ENCODE measurements at places on chromosomes 2 and 18.

DNA sequence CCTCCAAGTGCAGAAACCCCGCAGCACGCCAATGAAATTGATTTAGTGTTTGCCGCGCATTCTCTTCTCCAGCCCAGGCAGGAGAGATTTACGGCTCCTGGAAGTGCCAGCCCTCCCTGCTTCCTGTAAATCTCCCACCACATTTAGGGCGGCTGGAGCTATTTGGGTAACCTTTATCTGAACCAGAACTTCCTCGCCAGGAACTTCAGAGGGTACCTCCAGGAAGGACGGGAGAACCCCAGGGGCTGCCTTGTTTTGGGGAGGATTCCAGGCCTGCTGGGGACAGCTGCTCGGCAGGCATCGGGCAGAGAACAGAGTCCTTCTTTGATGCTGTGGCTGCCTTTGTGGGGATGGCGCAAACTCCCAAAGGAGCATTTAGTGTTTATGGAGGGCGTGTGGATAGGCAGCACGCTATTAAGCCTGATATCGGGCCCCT is 122.0 kb upstream of the MYCN start:
- DNase-seq = peak; percentile 4

- DNase-seq = no peak
These were observed 289.4 kb downstream of the AFF3 start for GRCh38 chr2:99852956-99853355.

DNA sequence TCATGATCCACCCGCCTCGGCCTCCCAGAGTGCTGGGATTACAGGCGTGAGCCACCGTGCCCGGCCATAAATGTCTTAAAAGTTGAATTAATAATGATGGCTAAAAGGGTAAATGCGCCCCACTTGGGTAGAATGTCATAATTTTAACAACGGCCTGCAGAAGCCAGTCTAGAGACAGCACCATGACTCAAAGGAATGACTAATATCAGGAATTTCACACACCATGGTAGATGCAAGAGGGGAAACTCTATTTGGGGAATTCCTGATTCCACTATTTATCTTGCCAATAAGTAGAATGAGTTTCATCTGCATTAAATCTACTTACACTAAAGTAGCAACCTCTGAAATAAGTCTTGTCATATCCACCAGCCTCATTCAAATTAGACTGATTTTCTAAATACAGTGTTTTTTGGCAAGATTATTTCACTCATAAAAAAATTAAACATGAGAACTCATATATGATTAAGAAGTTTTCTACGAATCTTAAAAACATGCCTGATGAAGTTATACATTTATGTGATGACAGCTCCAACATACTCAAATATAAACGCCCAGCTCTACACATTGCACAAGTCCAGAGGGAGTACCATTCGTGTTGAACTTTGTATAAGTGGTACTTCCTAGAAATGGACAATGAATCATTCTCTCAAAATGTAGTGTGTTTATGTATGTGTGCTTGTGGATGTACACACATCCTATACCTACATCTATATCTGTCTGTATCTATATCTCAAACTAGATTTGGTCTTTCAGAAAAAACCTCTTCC is 309.7 kb downstream of the IRS1 start:
- DNase-seq = peak; percentile 95

GRCh38 chr2:79428745-79429144 is 84.1 kb upstream of the CTNNA2 start:
- no peak for DNase-seq

- no peak for DNase-seq
These were observed 14.2 kb downstream of the NAGK start for GRCh38 chr2:71082402-71083252.

DNA sequence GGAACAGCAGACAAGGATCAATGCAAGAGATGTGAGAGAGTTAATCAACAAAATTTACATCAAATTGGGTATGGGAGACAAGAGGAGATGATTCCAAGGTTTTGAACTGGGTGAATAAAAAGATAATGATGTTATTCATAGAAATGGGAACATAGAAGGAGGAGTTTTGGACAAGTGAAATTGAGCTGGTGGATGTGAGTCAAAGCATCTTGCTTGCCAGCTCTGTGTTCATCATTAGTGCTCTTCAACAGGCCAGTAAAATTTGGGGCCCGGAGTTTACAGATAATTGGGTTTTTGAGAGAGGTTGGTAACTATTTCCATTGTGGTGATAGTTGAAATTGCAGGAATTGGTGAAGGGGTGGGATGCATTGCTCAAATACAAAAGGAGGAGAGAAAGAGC is 69.9 kb upstream of the CAVIN2 start:
- DNase-seq = no peak

DNA sequence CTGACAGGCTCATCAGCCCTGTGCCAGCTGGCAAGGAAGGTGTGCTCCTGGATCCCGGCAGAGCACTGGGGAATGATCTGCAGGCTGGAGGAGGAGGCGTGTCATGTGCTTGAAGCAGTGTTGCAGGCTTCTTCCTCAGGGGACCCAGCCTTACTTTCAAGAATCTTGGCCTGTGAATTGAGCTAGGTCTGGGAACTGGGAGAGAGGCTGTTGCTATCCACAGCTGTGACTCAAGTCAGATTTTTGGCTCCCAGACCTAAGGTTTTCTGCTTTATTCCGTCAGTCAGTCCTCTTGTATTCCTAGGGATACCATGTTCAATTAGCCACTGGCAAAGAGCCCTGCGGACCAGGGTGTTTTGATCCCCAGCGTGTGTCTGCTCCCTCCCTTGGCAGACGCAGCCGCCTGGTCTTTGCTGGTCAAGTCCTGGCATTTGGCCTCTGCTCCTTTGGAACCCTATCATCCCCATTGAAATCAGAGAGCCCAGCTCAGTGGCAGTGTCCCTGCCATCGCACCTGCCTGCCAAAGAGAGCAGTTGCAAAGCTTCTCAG is 32.4 kb downstream of the ASB1 start:
- peak; percentile 75 for DNase-seq

DNA sequence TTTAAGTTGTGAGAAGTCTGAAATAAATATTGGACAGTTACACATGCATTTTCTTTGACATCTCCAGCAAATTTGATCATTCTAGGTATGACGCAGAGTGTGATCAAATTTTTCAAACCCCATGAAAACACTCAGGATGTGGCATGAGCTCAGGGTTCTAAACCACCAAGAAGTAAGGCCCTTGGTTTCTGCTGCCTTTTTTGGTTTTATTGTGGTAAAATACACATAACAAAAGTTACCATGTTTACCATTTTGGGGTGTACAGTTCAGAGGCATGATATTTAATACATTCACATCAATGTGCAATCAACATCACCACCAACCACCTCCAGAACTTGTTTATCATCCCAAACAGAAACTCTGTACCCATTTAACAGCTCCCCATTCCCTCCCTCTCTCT is 64.3 kb upstream of the TTN start:
- no peak for DNase-seq

DNA sequence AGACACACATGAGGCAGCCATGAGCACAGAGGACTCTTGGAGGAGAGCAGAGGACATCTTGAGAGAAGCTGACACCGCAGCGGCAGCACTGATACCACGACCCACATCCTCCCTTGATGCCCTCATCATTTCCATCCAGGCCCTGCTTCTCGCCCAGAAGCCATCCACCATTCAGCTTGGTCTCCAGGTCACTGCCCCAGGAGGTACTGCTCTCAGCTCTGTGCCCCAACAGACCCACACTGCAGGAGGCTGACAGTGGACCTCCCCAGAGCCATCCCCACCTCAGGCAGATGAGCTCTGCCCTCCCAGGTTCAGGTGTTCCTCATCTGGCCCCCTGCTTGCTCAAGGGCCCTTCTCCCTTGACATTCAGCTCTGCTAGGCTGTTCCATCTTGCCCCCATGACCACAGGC is 74.9 kb downstream of the ACKR3 start:
- no peak for DNase-seq

DNA sequence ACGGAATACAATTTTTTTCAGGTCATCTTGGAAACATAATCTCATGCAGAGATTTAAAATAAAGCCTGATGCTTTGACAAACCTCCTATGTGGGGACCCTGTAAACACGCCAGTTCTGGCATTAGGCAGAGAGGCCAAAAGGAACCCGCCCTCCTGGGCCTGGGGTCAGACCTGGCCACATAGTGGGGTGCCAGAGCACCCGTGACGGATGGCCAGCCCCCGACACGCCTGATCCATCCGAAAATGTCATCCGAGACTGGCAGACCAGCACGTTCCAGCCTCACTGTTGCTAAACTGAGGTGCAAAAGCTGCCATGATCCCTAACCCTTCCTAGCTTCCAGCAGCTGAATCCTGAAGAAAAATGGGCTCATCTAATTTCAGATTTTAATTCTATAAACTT is 222.6 kb upstream of the SALL3 start:
- no peak for DNase-seq

DNA sequence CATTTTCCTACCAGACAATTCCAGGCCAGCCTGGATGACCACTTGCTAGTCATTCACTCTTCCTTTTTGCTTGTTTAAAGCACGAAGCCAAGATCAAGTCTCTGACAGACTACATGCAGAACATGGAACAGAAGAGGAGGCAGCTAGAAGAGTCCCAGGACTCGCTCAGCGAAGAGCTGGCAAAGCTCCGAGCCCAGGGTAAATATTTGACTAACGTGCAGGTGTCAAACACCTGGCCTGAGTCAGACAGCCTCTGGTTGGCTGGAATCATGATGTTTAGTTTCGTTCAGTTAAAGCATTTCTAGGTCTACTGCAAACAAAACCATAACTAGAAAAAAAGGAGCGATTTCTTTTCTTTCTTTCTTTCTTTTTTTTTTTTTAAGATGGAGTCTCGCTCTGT is 44.2 kb upstream of the LYPD6B start:
- no peak for DNase-seq

GRCh38 chr18:10062302-10063300 is 148.8 kb downstream of the VAPA start:
- peak; percentile 90 for DNase-seq

DNA sequence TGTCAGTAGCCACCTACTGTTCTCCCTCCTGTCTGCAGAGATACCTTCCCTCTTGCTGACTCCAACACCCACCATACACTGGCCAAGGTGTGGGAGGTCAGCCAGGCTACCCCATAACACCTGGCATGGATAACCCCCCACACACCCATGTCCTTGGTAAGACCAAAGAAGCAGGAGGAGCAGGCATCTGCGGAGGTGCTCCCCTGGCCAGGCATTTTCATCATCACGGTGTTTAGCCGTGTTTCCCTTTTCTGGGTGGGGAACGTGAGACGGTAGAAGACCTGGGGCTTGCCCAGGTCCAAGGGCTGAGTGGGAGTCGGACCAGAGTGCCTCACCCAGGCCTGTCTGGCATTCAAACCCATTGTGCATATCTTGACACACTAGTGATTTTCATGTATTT is 150.3 kb downstream of the SMAD7 start:
- no peak for DNase-seq

- peak; percentile 18 for DNase-seq
These were observed 37.7 kb downstream of the CD28 start for GRCh38 chr2:203744091-203744490.

DNA sequence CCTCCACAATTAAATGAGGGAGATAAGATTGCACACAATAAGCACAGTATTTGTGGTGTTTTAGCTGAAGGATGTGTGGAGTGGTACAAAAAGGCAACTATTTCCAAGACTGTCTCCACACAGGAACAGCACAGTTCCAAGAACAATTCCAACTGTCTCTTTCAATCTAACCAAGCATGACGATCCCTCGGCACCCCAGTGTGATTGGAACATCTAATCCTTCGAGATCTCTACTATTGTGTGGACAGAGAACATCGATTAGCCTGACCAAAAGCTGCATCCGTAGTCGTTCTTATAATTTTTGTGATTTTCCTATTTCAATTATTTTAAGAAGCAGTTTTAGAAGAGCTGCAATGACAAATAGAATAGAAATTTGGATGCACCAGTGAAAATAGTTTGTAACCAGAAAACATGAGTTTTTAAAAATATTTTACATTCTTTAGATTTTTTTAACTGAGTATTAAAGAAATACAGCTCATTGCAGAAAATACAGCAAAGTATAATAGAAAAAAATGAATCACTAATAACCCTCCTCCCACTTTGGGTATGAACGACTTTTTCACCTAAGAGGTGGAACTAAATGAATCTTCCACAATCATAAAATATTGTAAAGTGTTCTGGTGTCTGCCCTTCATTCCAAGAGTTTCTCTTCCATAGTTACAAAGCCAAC is 76.4 kb upstream of the CABLES1 start:
- DNase-seq = peak; percentile 40

DNA sequence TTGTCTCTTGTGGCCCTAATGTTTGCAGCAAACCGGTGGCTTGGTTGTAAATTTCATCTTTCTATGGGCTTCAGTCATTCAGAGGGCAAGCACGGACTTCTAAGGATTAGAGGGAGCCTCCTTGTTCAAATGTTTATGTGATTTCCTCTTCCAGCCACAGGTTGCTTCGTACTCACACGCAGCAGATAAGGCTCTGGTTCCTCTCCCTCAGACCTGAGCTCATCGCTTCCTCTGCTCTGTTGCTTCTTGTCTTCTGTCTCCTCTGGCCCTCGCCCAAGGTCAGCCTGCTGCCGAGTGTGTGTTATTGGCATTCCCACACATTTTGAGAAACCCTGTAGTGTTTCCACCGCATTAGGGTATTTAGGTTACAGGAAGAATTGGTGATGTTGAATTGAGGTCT is 44.0 kb downstream of the MYL12B start:
- peak; percentile 44 for DNase-seq

DNA sequence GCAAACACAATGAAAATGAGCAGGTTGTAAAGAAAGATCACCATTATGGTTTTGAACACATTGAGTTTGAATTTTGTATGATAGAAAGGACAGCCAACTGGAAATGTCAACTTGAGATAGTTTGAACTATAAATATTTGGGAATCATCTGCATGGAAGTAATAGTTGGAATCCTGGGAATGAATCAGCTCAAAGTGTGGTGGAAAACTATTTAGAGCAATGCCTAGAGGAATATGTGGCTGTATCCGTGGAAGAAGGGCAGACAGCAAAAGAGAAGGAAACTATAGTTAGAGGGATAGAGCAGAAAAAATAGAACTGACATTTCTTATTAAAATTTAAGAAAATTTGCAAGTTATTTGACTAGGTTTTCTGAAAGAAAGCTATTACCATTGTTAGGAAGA is 112.5 kb upstream of the OTX1 start:
- peak; percentile 46 for DNase-seq

- DNase-seq = no peak
These were observed 210.4 kb downstream of the SOCS6 start for GRCh38 chr18:70499218-70499691.

- DNase-seq = peak; percentile 33
These were observed 37.0 kb upstream of the TMEM18 start for GRCh38 chr2:714005-714741.

DNA sequence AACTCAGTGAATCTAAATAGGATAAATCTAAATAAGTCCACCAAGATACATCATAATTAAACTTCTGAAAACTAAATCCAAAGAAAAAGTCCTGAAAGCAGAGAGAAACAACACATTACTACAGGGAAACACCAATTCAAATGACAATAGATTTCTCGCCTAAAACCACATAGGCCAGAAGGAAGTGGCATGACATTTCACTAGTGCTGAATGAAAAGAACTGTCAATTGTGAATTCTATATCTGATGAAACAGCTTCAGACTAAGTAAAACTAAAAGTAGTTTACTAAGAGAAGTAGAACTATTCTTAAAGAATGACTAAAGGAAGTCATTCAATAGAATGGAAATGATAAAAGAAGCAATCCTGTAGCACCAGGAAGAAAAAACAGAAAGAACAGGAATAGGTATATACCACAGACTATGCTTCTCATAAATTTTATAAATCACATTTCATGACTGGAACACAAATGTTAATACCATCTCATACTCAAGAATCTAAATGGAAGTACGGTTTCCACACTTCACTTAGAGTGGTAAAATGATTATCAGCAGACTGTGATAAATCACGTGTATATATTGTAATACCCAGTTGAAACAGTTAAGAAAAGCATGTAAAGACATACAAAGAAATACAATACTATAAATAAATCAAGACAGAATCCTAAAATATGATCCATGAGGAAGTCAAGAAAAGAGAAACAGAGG is 46.4 kb downstream of the ASXL2 start:
- DNase-seq = no peak
